ENCODE measurements at places on chromosomes 2 and 18.

DNA sequence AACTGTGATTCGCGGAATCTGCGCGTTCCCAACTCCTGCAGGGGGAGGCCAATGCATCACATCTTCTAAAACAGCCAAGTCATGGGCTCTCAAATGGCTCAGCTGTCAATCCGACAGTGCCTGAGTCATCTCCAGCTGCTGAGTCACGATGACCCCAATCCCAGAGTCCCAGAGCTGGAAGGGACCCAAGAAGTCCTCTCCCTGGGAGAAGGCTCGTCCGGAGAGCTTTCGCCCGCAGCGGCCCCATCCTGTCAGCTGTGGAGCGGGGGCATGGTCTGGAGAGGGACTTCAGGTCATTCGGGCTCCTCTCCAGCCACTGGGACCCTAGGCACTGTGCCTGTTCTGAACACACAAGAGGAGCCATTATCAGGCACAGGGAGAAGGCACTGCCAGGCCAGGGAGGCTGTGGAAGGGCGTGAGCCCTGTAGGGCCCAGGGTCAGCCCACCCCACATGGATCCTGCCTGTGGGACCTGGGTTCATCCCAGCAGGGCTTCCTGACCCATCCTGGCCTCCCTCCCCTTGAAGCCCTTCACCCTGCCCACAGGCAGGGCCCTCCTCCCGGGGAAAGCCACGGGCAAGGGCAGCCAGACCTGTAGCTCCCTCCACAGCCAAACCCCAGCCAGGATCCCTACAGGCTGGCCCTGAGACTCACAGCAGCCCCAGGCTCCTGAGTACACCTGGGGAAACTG is 47.6 kb upstream of the GPC1 start:
- DNase-seq, result no peak

DNA sequence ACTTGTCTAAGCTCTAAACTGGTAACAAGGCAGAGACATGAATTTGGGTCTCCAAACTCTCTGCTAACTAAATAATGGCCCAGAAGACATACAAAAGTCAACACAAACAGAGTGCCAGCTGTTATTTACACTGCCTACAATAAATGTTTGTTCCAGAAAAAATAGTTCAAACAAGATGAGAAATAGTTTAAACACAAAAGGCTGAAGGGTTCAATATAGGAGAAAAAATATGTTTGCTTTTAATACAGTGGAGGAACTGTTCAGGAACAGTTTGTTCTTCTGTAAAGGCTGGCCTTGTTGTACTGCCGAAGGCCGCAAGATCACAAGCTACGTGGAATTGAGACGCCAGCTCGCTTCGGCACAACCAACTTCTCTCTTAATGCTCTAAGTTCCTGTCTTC is 74.6 kb downstream of the AFF3 start:
- DNase-seq, result no peak

- DNase-seq, result no peak
These were observed 164.2 kb downstream of the INHBB start for GRCh38 chr2:120509991-120510735.

GRCh38 chr18:11674119-11674518 is 14.9 kb upstream of the GNAL start:
- DNase-seq, result no peak

DNA sequence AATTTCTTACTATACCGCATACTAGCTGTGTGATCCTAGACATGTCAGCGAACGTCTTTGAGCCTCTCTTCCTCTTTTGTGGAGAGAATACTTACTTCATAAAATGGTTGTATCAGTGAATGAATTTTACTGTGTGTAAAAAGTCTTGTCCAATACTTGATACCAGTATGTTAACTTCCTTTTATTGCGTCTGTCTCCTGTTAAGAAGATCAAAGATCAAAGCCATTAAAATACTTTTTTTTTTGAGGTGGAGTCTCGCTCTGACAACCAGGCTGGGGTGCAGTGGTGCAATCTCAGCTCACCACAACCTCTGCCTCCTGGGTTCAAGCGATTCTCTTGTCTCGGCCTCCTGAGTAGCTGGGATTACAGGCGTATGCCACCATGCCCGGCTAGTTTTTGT is 33.2 kb downstream of the ERLEC1 start:
- DNase-seq, result no peak

GRCh38 chr2:220586980-220587530 is 959.6 kb downstream of the SLC4A3 start:
- no peak for DNase-seq

GRCh38 chr2:204535356-204535755 is 9.9 kb upstream of the PARD3B start:
- DNase-seq, result no peak

DNA sequence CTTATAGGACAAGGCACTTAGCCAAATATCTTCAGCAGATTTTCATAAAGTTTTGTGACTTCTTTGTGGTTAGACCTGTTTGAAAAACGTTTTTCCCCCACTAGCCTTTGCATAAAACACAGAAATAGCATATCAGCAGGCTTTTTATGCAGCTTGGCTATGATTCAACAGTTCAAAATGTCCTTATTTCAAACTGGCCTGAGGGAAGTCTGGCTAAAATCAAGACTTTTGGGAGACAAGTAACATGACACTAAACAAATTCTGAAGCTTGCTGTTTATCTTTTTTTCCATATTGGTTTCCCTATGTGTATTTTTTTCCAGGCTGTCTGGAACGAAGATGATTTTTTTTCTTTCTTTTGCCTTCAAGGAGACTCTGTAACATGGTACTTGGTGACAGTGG is 95.1 kb upstream of the L3MBTL4 start:
- DNase-seq, result no peak

DNA sequence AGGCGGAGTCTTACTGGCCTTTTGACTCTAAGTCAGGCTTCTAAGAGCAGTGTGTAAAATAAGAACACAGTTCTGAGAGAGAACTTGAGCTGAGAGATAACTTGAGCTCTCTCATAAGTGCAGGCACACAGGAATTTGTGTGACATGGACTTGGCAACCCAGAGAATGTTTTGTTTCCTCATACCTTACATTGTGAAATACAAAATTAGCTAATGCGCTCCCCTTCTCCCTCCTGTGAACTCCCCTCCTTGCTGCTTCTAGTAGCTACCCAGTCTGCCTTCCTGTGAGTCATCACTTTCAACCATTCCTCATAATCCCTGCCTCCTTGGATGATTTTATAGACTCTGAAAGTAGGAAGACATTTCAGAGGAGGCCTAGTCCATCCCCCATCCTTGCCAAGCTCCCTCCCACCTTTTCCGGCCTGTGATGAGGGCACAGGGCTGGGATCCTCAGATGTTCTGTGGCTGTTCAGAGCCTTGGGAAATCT is 22.6 kb downstream of the FER1L5 start:
- no peak for DNase-seq

GRCh38 chr2:157395811-157396210 is 48.1 kb downstream of the CYTIP start:
- peak; percentile 1 for DNase-seq

DNA sequence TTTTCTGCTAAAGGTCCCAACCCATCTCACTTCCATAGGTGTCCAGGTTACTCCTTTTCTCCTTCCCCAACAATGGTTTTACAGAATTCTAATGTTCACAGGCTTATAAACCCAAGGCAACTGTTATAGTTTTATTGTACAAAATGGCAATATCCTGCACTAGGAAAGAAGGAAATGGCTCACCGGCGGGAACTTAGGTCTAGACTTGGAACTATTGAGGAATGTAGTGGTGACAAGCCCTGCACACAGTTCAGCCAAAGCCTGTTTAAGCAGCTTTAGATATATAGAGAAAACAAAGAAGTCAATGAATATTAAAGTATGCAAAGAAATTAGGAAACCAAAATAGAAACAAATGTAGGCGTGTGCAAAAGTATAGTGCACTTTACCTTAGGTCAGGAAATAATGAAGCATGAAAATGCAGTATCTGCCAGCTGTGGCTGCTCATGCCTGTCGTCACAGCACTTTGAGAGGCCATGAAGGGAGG is 22.7 kb upstream of the KCNG3 start:
- DNase-seq, result no peak

DNA sequence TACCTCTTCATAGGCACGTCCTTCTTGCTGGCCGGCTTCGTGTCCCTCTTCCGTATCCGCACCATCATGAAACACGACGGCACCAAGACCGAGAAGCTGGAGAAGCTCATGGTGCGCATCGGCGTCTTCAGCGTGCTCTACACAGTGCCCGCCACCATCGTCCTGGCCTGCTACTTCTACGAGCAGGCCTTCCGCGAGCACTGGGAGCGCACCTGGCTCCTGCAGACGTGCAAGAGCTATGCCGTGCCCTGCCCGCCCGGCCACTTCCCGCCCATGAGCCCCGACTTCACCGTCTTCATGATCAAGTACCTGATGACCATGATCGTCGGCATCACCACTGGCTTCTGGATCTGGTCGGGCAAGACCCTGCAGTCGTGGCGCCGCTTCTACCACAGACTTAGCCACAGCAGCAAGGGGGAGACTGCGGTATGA is 2.3 kb downstream of the FZD7 start:
- DNase-seq, result no peak

GRCh38 chr18:32380559-32380958 is 90.1 kb downstream of the GAREM1 start:
- DNase-seq, result no peak

GRCh38 chr2:206031162-206031784 is 54.7 kb downstream of the INO80D start:
- DNase-seq, result no peak

DNA sequence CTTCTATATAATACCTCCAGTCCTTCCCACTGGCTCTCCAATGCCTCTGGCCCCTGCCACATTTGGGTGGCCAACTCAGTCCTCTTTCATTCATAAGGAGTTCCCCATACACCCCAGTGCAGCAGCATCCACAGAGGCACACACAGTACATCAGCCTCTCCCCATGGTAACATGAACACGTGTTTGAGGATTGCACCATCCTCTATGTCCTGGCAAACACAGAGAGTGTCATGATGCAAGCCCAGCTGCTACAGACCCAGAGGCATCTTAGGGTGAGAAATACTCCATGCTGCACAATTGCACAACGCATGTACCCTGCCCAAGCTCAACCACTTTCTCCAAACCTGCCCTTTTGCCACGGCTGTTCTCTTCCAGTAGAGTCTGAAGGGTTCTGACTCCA is 11.5 kb downstream of the IGFBP5 start:
- no peak for DNase-seq

DNA sequence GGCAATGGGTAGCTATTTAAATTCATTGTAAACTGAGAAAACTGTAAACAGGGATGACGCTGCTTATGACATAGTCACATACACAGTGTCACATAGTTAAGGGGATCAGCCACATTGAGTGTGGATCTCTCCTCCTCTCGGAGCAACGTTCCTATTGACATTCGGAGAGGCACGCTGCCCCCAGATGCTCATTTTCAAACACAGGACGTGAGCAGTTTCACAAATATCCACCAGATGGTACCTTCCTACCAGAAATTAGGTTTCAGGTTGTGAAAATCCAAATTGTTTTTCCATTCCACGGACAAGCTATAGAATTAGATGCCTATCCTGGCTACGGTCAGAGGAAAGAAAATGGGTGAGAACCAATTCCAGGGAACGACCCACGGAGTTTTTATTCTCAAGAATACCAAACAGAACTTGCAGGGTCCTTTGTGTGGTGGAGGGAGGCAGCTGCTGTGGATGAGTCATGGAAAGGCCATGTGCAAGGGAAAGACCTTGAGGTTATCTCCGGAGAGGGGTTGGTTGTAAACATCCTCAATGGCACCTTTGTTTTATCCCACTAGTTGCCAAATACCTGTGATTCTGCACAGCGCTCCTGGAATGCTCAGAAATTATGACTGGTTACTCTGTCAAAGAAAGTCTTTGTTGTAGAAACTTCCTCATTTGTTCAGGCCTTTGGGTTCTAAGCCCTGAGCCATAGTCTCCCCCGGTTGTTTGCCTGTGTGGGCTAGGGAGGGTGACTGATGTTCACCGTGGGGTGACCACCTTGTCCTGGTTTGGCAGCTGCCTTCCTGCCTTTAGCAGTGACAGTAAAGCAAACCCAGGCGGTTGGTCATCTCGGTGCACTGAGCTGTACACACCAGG is 88.0 kb downstream of the ACTR3 start:
- DNase-seq, result no peak

DNA sequence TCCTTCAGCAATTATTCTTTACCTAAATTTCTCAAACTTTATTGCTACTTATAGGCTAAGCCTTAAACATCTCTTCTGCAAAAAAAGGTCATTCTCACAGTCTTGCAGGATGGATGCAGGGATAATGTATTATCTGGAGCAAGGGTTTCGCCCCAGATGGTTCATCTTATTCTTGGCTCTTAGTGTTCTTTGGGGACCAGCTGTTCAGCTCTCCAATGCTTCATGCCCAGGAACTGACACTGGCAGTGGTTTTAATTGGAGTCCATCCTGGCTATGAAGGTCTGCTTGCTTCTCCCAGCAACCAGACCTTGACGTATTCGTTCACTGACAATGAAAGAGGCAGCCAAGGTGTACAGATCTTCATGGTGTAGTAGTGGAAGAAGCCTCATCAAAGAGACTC is 331.9 kb downstream of the SLC8A1 start:
- no peak for DNase-seq

DNA sequence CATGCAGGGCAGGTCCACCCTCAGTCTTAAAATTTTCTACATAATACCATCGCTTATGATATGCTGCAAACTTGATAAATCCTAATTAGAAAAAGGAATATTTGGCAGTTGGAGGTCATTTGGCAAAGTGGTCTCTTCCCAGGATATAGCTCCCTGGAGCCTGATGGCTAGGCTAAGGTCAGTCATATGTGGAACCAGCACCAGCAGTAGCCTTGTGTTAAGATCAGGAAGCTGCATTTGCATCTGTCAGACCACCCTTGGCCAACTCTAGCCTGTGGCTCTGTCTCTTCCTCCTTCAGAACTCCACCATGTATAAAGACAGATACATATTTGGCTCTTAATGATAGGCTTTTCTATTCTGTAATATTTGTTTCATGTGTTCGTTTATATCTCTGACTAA is 5.4 kb upstream of the HK2 start:
- DNase-seq, result no peak

- no peak for DNase-seq
These were observed 659 bp upstream of the COX5B start for GRCh38 chr2:97645112-97645694.

GRCh38 chr2:196247976-196248280 is 76.5 kb upstream of the STK17B start:
- no peak for DNase-seq

DNA sequence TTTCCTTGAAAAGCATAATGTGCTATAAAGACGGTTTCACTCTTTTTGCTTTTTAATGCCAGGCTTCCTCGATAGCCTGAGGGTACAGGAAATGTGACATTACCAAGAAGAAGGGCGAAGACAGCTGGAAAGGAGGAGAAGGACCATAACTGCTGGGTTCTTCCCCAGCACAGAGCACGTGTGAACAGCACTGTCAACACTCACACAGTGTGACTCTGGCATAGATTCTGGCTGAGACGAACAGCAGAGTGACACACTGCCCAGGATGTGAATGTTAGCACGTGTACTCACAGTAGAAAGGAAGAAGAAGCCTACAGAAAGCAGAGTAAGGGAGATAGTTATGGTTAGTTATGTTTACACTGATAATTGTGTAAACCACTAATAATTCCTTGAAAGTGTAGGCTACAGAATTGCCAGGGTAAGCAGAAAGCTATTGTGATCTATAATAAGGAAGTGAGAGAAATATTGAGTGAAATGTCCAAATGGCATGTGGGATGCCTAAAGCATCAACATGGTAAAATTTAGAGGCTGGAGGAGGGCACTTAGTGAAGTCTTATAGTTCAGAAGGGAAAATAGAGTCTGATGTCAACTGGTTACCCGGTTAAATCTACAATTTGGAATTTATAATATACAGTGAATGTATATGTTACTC is 198.2 kb downstream of the DLGAP1 start:
- no peak for DNase-seq

Data from NCI-H774 (cell line).